ENCODE measurements at places on chromosomes 2 and 18. TPM values are rescaled to one million over a fixed set of nuclear protein-coding genes. Genes with fewer than 3 reads are reported as not detected.

The PLB1 gene
- 7.4 TPM for total RNA-seq

The WNT10A gene
- total RNA-seq: 4.3 TPM

GRCh38 chr2:119580550-119581072 is 36.4 kb downstream of the CFAP221 start:
- H3K4me3 ChIP-seq: no peak overlapping the region
- no peak for DNase-seq
- no peaks in the 10 kb centered on the region for H3K27me3 ChIP-seq
- H3K27ac ChIP-seq: no peak overlapping the region

- no peak overlapping the region for H3K4me3 ChIP-seq
- no peaks in the 10 kb centered on the region for H3K27me3 ChIP-seq
- no peak overlapping the region for H3K27ac ChIP-seq
- H3K36me3 ChIP-seq: no peaks in the 10 kb centered on the region
Observed at GRCh38 chr2:200619279-200619678, 33.5 kb downstream of the AOX1 start.

DNA sequence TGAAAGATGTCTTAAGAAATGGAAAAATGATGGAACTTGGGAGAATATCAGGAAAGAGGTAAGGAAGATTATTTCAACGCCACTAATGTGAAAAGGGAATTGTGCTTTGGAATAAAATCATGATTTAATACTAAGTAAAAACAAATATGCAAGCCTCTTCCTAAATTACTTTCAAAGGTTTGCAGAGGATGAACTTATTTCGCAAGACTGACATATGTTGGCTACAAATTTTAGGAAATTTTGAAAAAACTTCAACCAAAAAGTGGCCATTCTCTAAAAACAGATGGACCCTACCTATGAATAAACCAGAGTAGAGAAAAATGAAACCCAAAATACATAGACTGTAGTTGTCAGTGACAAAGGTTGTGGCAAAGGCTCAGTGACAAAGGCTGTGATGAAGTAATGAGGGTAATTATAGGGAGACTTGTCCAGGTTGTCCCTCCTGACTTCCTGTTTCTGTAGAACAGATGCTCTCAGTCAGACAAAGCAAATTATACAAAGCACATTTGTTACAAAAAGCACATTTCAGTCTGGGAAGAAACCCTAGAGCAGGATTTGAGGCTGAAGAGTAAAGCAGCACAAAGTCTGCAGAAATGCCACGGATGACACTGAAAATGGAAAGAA is 39.5 kb downstream of the SFT2D3 start:
- no peaks in the 10 kb centered on the region for H3K4me1 ChIP-seq
- no peak overlapping the region for H3K4me3 ChIP-seq
- H3K36me3 ChIP-seq: no peaks in the 10 kb centered on the region
- no peak overlapping the region for H3K27ac ChIP-seq
- no peaks in the 10 kb centered on the region for H3K27me3 ChIP-seq

DNA sequence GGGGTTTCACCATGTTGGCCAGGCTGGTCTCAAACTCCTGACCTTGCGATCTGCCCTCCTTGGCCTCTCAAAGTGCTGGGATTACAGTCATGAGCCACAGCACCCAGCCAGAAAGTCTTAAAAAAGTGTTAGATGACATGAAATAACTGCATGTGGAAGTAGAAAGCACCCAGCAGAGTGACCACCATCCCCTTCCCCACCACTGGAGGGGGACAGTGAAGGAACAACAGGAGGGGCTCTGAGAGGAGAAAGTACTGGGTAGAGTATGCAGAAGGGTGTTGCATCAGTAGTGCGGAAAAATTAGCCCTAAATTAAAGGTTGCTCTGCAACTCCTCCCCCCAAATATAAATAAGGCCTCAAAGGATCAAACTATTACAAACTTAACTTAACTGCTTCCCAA is 230.5 kb downstream of the ZNF521 start:
- H3K27ac ChIP-seq: no peak overlapping the region
- no peaks in the 10 kb centered on the region for H3K36me3 ChIP-seq
- DNase-seq: no peak
- H3K27me3 ChIP-seq: no peaks in the 10 kb centered on the region
- H3K4me1 ChIP-seq: no peaks in the 10 kb centered on the region

- no peaks in the 10 kb centered on the region for H3K36me3 ChIP-seq
- H3K27me3 ChIP-seq: no peaks in the 10 kb centered on the region
- peak overlapping the region; percentile 61 for H3K27ac ChIP-seq
Observed at GRCh38 chr2:96927405-96928171, 57.7 kb upstream of the SEMA4C start.

DNA sequence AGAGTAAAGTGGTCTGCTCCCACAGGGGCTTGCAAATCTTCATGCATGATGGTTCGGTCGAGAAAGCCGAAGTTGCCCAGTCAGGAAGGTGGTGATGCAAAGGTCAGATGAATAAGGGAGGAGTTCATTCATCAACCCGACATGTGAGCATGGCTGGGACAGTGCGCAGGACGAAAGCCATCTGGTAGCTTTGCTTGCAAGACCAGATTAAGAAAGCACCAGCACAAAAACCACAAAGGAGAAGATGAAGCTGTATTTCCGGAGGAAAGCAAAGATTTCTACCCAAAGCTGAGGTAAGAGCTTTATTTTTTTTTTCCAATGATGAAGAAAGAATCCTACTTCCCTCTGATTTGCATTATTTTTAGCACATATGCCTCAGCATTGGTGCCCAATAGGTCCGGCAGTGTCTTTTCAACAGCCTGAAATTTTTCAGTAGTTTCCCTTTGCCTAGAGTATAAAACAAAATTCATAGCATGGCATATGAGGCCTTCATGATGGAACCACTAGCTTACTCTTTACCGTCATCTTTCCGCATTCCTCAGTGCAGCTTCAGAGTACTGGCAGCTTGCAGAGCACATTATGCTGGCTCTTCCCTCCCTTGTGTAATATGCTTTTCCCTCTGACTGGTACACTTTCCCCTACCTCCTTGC is 112.0 kb upstream of the THOC1 start:
- DNase-seq: no peak
- H3K4me1 ChIP-seq: peaks cover 4% of the 10 kb centered on the region
